ENCODE measurements at places on chromosomes 7 and 10.

GRCh38 chr10:69088471-69088769 is 517 bp downstream of the SRGN start:
- no peak for DNase-seq

- DNase-seq: no peak
Observed at GRCh38 chr10:96280859-96281258, 9.5 kb upstream of the BLNK start.

DNA sequence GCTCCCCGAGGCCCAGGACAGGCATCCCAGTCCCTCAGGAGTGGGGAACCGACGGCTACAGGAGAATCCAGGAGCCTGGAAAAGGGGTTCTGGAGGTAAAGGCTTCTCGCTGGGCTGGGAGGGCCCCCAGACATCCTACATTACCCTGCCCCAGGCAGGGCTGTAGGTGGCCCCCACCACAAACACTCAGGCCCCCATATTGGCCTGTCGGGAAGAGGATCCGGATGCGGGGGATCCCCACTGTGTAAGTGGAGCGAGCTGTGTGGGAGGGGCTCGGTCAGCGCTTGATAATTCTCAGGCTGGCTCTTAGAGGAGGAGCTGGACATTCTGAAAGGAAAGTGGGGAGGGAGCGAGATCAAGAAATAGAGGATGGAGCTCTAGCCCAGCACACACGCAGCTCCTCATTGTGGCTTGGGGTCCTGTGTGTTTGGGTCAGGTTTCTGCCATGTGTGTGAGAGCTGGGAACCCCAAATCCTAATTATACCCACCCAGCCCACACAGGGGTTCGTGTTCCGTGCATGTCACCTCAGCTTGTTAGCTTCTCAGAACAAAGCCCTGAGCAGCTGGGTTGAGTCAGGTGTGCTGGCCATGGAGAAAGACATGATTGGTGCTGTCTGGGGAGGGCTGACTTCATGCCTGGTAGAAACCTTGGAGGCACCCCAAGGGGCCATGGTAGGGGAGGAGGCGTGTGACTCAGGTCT is 49.4 kb downstream of the ZNF467 start:
- no peak for DNase-seq

- no peak for DNase-seq
Observed at GRCh38 chr10:91896212-91896756, 13.0 kb downstream of the FGFBP3 start.

DNA sequence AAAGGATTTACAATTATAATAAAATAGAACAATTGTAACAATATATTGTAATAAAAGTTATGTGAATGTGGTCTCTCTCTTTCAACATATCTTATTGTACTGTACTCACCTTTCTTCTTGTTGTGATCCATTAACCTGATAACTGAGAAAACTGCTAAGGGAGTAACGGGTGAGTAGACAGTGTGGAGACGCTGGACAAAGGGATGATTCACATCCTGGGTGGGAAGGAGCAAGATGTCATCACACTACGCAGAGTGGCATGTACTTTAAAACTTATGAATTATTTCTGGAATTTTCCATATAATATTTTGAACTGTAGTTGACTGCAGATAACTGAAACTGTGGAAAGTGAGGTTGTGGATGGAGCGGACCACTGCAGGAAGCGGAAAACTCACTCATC is 91.2 kb upstream of the PLPP4 start:
- no peak for DNase-seq

DNA sequence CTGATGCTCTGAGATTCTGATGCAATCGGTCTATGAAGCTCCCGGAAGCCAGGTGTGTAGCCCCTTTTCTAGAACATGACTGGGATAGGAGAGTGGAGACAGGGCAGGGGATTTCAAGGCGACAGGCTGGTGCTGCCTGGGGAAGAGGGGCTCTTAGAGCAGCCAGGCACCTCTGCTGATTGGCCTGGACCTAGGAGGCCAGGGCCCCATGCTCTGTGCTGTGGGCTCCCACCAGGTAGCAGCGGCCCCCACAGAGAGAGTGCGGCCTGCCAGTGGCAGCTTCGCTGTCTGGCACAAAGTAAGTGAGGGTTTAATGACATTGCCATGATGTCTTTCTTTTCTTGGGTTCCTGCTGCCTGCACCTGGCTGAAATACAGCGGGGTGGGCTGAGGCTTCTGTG is 99.4 kb upstream of the PODXL start:
- DNase-seq: no peak

GRCh38 chr7:127862525-127862924 is 168.7 kb downstream of the LRRC4 start:
- DNase-seq: no peak

GRCh38 chr7:15828881-15829280 is 142.4 kb upstream of the MEOX2 start:
- no peak for DNase-seq

DNA sequence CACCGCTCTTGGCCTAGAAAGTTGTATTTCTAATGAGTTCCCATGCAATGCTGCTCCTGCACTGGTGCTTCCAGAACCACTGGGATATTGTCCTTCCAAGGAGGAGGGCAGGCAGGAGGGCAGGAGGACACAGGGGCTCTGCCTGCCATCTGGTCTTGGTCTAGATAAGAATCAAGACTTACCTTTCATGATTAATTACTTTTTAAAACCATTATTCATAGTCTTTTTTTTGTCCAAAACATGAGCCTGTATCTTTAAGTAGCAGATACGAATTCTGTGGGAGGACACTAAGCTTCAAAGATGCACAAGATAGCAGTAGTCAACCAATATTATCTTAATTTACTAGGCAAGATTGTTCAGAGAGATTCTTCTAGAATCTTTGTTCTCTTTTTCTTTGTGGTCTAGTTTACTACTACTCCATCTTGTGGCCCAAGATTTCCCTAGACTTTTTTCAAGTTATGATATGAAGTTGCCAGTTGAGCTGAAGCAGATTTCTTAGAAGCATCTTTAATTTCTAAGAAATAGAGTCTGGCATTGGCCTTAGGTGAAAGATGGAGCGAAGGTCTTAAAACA is 57.6 kb downstream of the RBM33 start:
- DNase-seq: no peak

GRCh38 chr10:102814453-102814871 is 22.8 kb downstream of the CYP17A1 start:
- DNase-seq: no peak

- no peak for DNase-seq
Observed at GRCh38 chr10:100653957-100654781, 91.2 kb upstream of the PAX2 start.

DNA sequence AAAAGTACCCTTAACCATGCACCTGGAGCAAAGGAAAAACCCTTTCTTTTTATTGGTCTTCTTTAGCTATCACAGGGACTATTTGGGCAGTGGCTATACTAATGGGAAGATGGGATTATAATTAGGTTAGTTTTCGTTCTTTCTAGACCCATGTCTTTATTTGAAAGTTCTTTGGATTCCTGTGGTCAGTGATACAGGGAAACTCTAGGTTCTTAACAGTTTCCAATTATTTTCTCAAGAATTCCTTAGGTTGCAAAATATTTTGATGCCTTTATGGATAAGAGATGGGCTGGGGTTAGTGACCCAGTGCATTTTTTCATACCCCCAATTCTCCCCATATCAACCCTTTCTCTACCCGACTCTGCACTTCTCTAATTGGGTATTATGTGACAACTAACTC is 49.0 kb downstream of the ADD3 start:
- DNase-seq: no peak

DNA sequence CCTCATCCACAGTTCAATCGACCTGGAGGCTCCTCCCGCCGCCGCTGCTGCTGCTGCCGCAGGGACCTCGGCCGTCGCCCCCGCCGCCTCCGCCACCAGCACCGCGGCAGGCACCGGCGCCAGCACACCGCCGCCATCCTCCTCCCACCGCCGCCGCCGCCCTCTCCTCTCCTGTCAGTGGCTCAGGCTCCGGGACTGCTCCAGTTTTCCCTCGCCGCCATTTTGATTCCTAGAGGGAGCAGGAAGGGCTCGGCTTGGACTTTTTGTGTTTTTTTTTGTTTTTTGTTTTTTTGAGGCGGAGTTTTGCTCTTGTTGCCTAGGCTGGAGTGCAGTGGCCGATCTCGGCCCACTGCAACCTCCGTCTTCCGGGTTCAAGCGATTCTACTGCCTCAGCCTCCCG is 3.0 kb upstream of the MCM10 start:
- DNase-seq: no peak

DNA sequence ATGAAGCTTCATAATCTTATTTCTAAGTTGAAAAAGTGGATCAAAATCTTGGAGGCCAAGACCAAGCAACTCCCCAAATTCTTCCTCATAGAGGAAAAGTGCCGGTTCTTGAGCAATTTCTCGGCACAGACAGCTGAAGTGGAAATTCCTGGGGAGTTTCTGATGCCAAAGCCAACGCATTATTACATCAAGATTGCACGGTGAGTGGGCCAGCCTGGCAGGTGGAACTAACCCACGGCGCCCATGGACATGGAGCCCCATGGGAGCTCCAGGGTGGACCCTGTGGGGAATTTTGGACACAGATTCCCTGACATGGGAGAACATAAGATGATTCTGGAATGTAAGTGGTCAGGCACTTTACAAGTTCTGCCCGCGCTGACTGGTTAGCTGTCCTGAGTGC is 125.9 kb downstream of the TRRAP start:
- no peak for DNase-seq

DNA sequence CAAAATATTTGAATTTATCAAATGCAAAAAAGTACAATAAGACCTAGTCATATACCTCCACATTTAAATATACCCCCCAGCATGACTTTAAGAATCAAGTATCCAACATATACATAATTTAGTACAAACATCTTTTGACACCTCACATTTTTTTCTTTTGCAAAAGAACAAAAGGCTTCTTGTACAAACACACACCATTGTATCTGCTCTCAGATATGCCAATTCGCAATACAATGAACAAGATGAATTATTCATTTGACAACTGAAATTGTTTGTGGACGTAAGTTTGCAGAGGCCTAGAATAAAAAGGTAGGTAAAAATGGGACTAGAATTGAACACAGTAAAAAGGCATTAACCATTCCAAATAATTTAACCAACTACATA is 154.4 kb downstream of the CACNA2D1 start:
- no peak for DNase-seq

DNA sequence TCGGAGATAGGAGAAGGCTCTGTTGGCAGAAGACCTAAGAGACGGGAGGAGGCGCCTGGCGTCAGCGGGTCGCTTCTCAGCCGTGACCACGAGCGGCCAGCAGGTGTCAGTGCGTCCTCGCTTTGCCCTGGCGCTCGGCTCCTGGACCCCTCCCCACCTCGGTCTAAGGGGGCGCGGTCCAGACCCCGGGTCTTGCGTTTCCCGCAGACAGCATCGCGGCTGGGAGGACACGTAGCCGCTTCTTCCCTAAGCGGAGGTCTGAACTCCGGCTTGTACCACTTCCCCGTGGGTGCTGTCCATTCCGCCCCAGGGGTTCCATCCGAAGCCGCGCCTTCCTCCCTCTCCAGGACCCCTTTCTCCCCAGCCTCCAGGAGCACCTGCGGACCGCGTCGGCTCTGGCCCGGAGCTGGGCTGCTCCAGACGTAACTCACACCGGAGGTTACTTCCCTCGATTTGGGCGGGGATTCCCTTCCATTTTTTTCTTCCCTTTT is 593 bp upstream of the ADRA2A start:
- DNase-seq: peak; percentile 10

- peak; percentile 34 for DNase-seq
Observed at GRCh38 chr7:140342727-140343514, 55.4 kb downstream of the SLC37A3 start.

- DNase-seq: no peak
Observed at GRCh38 chr10:60853637-60854036, 75.4 kb downstream of the CDK1 start.

GRCh38 chr7:19991936-19992335 is 218.5 kb upstream of the TMEM196 start:
- no peak for DNase-seq

DNA sequence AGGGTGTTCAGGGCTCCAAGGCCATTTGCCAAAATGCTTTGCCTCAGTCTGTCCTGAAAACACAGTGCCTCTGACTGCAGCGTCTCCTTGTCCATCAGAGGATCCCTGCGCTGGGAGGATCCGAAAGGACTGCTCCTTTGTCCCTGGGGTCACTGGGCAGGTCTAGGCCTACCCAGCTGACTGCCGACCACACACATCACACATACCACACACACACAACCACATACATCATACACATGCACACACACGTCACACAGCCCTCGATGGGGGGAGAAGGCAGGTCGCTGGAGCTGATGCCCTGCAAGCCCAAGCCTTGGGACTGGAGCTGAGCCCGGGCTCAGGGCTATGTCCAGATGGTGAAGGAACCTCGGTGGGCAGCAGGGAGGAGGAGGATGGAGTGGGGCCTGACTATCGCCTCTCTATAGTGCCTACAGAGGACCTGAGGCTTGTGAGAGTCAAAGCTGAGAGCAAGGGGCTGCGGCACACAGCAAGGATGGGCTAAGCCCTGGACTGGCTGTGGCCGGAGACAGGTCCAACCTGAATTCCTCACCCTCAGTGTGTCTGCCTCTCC is 29.1 kb downstream of the GPRIN2 start:
- DNase-seq: no peak

GRCh38 chr7:132901241-132901640 is 180.6 kb downstream of the CHCHD3 start:
- no peak for DNase-seq

- DNase-seq: no peak
Observed at GRCh38 chr7:119660080-119660479, 612.9 kb upstream of the KCND2 start.

DNA sequence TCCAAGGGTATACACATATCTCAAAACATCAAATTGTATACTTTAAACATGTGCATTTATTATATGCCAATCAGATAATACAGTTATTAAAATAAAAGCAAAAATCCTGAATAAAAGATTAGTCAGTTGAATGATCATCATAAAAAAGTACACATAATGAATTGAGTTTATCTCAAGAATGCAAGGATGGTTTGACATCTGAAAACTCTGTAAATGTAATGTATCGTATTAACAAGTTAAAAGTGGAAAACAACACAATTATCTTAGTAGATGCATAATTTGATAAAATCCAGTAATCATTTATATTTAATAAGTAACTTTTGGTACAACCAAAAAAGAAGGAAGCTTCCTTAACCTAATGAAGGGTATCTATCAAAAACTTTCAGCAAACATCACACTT is 86.6 kb downstream of the COL28A1 start:
- DNase-seq: no peak

DNA sequence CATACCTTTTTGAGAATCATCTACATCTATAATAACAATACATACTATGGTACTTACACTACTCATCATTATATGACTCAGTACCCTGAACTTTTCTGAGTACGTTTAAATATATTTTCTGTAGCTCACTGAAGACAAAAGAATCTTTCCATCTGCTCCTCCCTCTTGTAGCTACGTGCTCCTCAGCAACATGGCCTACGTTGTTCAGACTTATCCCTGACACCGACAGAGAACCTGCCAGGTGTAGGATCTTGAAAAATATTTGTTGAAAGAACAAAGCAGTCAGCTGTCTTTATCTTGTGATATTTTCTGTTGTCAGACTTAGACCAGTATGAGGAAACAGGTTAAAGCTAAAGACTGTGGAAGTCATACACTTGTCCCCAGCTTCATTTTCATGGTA is 356.0 kb upstream of the MYO3A start:
- DNase-seq: no peak

DNA sequence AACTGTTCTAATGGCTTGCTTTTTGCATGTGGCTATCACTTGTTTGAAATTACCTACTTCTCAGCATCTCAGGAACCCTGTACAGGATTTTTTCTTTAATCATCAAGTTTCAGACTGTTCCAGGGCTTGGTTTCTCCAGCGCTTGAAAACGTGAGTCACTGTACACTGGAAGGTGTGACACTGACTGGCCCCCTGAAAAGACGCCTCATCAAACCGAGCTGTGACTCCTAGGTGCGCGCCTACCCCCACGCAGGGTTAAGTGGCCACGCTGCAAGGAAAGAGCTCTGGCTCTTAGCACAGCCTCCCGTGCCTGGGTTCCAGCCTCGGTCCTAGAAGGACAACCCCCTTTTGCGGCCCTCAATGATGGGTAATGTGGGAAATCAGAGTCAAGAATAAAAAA is 81.0 kb downstream of the EBF3 start:
- DNase-seq: no peak

All from NCI-H2107 (cell line).